NCI-H1436 (cell line): ENCODE measurements at places on chromosomes 1 and 21.
A peak's percentile ranks its signal among the peaks of the same experiment; 100 is the strongest.

GRCh38 chr1:75469586-75470173 is 141.2 kb downstream of the SLC44A5 start:
- DNase-seq, result no peak

GRCh38 chr21:30305136-30305535 is 15.0 kb downstream of the KRTAP26-1 start:
- DNase-seq, result no peak

- DNase-seq, result no peak
Observed at GRCh38 chr21:37626320-37626719, 259.7 kb downstream of the DYRK1A start.

- no peak for DNase-seq
Observed at GRCh38 chr1:1264868-1265272, 8.8 kb downstream of the UBE2J2 start.

DNA sequence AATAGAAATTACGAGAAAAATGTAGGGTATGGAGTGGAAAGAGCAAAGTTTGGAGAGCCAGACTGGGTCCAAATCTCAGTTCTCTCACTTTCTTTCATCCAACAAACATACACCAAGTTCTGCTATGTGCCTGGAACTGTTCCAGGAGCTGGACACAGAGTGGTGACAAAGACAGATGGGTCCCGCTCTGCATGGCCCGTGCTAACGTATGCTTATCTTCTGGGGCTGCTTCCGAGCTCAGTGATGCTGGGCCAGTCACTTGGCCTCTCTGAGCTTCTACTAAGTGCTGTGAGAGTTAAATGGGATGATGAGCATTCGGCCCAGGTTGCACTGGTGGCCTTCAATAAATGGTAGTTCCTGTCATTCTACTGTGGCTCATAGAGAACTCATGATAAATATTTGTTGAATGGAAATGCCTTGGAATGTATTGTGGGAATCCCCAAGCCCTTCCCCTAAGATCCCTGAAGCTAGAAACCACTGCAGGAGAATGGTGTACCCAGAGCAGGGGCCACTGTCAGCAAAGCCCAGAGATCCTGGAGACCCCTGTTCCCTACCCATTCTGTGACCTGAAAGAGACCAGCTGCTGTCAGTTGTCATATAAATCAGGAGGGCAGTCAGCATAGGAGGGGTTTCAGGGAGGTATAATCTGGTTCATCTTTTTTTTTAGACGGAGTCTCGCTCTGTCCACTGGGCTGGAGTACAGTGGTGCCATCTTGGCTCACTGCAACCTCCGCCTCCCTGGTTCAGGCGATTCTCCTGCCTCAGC is 3.8 kb downstream of the LEMD1 start:
- DNase-seq, result no peak

DNA sequence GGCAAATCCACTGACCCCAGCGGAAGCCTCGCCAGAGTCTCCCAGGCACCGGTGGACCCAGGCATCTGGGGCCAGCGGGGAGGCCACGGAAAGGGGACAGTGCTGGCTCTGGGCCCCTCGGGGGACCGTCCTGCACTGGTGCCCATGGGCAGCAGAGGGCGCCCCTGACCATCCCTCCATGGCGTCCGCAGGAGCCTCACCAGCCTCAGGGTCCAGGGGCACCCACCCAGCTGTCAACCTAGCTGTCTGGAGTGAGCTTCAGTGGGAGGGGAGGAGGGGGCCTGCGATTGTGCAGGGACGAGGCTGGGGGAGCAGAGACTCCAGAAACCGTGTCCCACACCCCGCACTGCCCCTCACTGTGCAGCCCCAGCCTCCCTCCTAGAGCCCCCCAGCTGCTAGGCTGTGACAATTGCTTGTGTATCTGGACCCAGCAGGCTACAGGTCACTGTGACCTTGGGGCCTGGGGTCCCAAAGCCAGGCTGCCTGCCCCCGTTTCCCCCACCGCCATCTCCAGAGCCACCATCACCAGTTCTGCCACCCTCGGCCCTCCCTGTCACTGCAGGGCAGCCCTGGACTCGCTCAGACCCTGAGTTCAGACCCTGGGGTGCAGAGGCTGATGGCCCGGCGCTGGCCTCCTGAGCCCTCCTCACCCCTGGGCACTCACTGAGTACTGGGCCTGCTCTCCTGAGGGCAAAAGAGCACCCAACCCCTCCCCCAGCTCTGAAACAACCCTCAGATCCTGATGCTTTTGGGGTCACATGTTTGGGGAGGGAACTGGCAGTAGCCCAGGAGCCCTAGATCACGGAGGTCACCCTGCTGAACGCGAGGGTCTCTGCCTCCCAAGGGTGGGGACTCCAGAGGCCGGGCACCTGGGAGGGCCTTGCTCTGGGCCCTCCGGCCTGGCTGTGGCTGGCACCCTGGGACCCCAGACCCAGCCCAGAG is 10.6 kb upstream of the COL6A1 start:
- peak; percentile 37 for DNase-seq

- DNase-seq, result no peak
Observed at GRCh38 chr1:231743966-231744365, 117.4 kb downstream of the DISC1 start.

DNA sequence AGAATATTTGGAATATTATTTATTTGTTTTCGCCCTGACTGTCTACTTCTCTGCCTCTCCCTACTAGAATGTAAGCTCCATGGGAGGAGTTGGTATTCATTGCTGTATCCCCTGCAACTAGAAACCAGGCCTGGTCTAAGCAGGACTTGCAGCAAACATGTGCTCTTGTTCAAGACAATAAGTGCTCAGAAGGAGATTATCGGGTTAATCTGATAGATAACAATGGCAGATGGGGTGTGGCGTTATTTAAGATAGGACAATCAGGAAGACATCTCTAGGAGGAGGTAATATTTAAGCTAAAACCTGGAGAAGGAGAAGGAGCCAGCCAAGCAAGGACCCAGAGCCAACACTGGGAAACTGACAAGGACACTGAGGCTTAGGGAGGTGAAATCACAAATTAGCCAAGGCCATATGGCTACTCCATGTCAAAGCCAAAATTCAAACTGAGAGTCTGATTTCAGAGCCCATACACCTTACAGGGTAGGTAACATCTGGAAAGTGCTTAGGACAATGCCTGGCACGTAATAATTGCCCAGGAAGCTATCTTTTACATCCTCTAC is 41.5 kb downstream of the STYXL2 start:
- no peak for DNase-seq

GRCh38 chr1:209585672-209586071 is 2.2 kb downstream of the CAMK1G start:
- DNase-seq, result peak; percentile 56

- no peak for DNase-seq
Observed at GRCh38 chr1:47569681-47570470, 132.0 kb downstream of the FOXD2 start.

DNA sequence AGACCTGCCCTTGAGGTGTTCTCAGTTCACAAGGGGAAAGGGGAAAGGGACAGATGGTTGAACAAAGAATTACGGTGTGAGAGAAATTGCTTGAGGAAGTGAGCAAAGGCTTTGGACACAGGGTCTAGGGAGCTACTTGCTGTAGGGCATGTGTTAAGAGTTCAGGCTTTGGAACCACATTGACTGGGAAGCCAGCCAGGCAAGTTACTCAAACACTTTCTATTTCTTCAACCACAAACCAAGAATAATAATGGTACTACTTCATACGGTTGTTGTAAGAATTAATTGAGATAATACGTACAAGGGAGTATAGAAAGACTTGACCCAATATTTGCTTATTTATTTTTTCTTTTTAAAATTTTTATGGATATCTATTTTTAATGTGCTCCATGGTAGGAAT is 26.6 kb downstream of the AK4 start:
- DNase-seq, result no peak

GRCh38 chr1:3890389-3891328 is 9.4 kb downstream of the C1orf174 start:
- no peak for DNase-seq

- no peak for DNase-seq
Observed at GRCh38 chr1:56688522-56689026, 43.5 kb downstream of the PRKAA2 start.

DNA sequence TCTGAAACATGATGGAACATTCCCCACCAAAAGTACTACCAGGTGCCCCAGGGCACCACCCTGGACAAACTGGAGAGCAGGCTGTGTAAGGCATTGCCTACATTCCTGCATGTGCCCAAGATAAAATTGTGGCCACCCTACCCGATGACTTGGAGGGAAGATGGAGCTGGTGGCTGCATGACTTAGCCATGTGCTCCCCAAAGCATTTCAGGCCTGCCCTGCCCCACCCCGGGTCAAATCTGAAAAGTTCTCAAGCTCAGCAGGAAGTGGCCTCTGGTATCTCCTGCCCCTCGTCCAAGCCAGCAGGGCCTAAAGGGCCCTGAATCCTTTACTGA is 8.5 kb downstream of the CD2 start:
- no peak for DNase-seq

- DNase-seq, result no peak
Observed at GRCh38 chr1:230792691-230793462, 45.7 kb downstream of the CAPN9 start.

DNA sequence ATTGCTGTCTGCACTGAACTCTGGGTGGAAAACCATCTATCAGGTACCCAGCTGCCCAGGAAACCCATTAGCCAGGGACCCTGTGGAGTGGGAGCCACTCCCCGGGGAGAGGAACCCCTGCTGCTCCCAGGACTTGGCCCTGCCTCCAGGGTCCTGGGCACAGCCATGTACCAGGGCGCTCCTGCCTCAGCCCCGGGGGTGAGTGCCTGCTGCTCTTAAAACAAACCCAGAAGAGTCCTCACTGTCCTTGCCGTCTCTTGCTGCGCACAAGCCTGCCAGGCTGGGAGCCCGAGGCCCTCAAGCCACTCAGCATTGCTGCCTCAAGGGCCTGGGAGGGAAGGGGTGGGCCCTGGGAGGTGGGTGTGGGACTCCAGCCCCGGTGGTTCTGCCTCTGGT is 3.4 kb upstream of the SLC25A34 start:
- no peak for DNase-seq

- DNase-seq, result peak; percentile 59
Observed at GRCh38 chr1:48109390-48110013, 112.3 kb upstream of the TRABD2B start.

GRCh38 chr1:178966312-178966711 is 59.4 kb upstream of the FAM20B start:
- DNase-seq, result no peak

- DNase-seq, result peak; percentile 51
Observed at GRCh38 chr1:46532498-46533178, 18.8 kb downstream of the KNCN start.

- peak; percentile 81 for DNase-seq
Observed at GRCh38 chr1:153775458-153776327, 486 bp downstream of the SLC27A3 start.

DNA sequence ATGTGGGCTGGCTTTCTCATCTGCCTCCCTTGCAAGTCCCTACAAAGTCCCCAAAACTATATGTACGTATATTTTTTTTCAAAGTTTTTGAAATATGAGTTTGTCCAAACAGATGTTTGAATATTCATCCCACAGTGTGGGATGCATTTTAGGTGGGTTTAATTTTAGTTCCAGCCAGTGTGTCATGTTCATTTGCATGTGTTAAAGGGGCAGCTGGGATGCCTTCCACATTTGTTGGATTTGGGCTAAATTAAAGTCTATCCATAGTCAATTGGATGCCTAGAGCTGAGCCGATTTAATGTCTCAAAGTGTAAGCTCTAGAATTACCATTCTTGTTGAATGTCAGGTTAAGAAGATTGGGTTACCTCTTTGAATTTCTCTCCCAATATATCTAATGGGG is 139.2 kb downstream of the GALNT2 start:
- no peak for DNase-seq

GRCh38 chr1:75785320-75785982 is 605 bp upstream of the RABGGTB start:
- no peak for DNase-seq

GRCh38 chr1:44999232-44999631 is 11.9 kb downstream of the HECTD3 start:
- no peak for DNase-seq

DNA sequence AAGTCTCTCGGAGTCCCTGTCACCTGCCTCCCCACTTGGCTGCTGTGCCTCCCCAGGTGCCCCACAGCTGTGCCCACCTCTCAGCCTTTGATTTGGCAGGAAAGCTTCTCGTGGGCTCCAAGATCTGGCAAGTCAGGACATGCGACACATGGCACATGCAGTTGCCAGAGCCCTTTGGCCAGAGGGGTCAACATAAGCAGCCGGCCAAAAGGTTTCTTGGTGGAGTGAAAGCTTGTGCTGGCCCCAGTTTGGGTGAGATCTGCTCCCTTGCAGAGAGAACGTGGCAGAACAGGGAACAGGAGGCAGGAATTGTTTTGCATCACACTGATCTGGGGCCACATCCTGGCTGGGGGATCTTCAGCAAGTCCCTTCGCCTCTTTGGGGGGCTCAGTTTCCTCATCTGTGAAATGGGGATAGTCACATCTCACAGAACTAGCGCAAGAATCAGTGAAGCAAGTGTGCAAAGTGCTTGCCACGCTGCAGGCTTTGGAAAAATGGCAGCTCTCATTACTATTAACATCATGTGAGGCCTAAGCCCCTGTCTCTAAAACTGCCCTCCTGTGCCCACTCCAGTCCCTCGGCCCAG is 232.6 kb downstream of the TRABD2B start:
- no peak for DNase-seq

DNA sequence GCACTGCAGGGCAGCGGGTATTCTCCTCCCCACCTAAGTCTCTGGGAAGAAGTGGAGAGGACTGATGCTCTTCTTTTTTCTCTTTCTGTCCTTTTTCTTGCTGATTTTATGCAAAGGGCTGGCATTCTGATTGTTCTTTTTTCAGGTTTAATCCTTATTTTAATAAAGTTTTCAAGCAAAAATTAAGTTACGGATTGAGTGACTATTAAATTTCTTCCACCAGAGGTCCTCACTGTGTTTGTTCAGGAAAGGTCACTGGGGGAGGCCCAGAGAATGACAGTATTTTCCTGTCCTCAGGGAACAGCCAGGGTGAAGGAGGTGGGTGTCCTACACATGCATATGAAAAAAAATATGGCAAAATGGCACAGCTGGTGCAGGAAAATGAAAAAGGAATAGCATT is 4.4 kb upstream of the ELF3 start:
- DNase-seq, result no peak

DNA sequence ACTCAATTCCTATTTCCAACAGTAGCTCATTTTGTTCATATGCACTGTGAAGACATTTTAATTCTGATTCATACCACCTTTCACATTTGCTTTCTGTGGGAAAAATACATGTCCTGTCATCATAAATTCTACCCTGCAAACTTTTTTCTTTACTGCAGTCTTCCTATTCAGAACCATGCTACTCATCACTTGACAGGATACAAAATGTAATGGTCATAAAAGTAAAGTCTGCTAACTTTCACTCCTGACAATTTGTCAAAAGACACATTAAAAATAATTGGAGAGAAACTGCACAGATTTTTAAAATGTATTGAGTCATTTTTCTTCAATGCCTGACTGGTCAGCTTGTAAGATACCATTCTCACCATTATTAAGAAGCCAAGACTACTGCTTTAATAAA is 1817.1 kb downstream of the BRINP3 start:
- no peak for DNase-seq

DNA sequence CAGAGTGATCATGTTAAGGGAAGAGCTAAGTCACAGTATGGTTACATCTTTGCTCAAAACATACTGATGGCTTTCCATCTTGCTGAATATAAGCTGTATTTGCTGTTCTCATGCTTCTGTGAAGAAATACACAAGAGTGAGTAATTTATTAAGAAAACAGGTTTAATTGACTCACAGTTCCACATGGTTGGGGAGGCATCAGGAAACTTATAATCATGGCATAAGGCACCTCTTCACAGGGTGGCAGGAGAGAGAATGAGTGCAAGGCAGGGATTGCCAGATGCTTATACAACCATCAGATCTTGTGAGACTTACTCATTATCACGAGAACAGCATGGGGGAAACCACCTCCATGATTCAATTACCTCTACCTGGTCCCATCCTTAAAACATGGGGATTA is 24.4 kb upstream of the RGS5 start:
- DNase-seq, result no peak
